ENCODE measurements at places on chromosomes 16 and 17.

GRCh38 chr17:62794666-62794971 is 13.5 kb downstream of the MARCHF10 start:
- no peak for DNase-seq

DNA sequence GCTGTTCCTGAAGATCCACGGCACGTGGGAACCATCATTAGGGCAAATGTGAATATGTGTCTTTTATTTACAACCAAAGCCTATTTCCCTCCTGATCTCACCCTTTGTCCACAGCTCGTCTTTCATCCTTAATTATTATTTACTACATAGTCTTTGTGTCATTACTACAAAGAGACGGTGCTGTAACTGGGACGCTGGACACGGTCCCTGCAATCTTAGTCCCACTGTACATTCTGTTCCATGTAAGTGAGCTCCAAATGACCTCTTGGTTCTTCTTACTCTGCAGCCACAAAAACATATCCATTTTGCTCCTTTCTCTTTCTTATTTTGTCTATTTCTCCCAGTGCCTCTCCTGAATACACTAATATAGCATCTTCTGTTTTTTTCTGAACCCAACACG is 12.7 kb upstream of the KRT23 start:
- no peak for DNase-seq

- DNase-seq: no peak
Measured at GRCh38 chr17:11292491-11292890, 51.5 kb downstream of the SHISA6 start.

DNA sequence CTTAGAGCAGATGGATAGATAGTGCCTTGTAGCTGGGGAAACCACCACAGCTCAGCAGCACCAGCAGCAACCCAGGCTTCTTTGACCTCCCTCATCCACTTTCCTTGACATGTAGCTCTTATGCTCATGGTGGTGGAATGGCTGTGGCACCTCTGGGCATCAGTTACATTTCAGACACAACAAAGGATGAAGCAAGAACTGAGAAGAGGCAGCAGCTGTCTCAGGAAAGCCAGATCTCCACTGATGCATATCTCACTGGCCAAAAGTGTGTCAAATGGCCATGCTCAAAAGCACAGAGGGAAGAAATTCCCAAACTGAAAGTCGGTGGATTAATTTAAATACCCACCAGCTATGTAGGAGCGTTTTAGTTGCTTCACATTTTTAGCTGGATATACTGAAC is 671.4 kb upstream of the SALL1 start:
- no peak for DNase-seq

DNA sequence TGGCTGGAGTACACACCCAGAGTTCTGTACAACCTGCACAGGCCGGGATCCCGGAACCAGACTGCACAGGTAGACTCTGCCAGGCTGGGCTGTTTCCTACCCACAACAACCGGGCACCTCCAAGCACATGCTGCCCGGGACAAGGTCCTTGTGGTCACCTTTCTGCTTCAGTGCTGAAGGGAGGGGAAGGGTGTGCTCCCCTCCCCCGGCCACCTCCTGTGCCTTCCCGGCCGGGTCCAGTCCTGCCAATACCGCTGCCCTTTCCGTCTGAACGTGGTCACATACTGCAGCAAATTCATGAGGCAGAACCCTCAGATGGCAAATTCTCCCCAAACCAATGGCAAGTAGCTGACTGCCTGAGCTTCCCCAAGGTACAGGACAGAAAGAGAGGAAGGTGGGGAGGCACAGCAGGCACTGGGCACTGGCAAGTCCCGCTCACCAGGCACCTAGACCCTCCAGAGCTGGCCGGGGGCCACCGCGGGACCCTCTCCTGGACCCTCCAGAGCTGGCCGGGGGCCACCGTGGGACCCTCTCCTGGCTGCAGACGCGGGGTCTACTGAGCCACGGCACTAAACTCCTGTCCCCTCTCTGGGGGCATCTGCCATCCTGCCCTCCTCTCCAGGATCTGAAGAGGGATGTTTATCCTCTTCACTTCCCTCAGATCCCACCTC is 22.8 kb downstream of the SLC43A2 start:
- no peak for DNase-seq

- no peak for DNase-seq
Measured at GRCh38 chr16:77067900-77068299, 123.1 kb upstream of the MON1B start.

DNA sequence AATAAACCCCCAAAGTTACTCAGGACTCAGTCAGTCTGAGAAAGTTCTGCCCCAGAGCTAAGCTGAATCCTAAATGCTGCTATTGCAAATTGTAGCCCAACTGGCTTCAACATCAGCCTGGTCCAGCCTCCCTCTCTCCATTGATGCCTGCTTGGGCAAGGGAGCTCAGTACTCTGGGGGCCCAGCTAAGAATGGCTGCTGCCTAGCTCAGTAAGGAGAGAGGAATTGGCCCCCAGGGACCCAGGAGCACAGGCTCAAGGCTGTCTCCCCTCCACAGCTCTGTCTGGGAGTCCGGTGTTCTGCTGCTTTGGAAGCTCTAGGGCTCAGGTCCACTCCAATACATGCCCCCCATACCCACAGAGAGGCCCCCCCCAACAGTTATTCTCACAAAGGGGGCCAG is 1.6 kb downstream of the UNC119 start:
- DNase-seq: no peak

GRCh38 chr17:42596386-42596785 is 12.8 kb downstream of the RETREG3 start:
- no peak for DNase-seq

- DNase-seq: no peak
Measured at GRCh38 chr16:70804734-70805169, 3.8 kb upstream of the VAC14 start.

GRCh38 chr17:82175951-82176350 is 36.7 kb downstream of the CCDC57 start:
- no peak for DNase-seq

DNA sequence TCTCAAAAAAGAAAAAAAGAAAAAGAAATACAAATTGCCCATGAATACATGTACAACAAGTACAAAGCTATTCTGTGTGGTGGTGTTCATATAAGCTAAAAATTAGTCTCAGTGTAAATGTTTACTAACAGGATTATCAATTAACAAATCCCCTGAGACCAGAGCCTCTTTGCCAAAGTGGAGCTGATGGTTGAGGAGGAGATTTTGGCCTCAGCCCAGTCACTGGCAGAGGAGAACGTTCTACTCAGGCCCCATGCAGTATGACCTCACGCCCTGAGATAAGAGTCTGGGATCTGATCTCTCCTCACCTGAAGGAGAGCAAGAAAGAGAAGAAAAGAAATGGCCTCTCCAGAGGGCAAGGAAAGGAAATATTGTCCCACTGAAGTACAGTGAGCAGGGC is 35.5 kb upstream of the NOL11 start:
- DNase-seq: no peak

GRCh38 chr16:66926961-66927436 is 1.7 kb upstream of the RRAD start:
- no peak for DNase-seq

GRCh38 chr17:68686108-68686988 is 85.2 kb upstream of the FAM20A start:
- DNase-seq: no peak

DNA sequence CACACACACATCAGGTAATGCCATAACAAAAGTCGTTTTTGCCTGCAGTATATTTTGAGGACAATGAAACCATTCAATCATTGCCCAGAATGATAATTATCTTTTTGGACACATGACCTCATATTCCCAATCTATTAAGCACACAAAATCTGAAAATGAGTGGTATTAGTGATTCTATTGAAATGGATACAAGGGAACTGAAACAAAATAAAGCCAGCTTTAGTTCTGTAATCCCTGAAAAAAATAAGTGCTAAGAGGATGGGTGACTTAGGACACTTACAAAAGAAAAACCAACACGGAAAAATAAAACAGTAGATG is 128.3 kb upstream of the MAF start:
- DNase-seq: no peak

DNA sequence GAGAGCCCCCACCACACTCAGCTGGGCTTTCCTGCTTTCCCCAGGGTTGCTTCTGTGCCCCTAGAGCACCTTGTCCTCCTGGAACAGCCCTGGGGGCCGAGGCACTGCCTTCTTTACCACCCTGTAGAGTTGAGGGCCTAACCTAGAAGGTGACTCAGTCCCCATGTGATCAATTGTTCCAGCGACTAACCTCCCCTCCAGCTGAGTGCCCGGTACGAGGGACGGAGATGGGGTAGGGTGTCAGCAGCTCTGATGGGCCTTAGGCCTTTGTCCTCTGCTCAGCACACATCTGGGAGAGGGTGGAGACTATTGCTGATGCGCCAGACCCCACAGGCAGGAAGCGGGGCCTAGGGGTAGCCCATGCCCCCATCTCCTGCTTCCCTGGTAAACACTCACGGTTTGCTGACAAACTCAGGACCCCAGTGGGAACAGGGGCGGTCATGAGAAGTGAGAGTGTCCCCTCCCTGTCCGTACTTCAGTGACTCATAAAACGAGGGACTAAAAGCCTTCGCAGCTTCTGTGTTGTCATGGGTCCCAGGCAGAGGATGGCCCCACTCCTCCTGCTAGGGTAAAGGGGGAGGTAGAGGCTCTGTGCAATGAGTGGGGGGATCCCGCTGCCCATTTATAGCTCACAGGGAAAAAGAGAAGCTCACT is 33.1 kb downstream of the NECAB2 start:
- no peak for DNase-seq

GRCh38 chr16:48499923-48500381 is 110.0 kb downstream of the N4BP1 start:
- DNase-seq: no peak

- DNase-seq: no peak
Measured at GRCh38 chr17:2064520-2064971, 9.6 kb downstream of the HIC1 start.

DNA sequence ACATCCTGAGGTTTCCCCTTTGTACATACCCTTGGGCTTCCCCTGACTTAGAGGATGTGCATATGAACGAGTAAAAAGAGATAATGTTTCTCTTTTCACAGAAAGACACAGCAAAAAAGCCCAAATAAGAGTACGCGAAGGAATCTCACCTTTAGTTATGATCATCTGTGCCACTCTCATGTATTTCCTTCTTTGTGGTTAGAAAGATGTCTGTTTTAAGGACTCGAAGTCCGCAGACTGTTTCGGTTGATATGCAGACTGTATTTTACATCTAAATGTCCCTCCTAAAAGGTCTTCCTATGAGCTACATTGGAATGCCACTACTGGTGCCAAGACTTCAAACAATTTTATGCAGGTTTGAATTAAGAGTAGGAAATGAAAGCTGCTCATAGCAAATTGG is 102.3 kb upstream of the GOT2 start:
- DNase-seq: no peak

DNA sequence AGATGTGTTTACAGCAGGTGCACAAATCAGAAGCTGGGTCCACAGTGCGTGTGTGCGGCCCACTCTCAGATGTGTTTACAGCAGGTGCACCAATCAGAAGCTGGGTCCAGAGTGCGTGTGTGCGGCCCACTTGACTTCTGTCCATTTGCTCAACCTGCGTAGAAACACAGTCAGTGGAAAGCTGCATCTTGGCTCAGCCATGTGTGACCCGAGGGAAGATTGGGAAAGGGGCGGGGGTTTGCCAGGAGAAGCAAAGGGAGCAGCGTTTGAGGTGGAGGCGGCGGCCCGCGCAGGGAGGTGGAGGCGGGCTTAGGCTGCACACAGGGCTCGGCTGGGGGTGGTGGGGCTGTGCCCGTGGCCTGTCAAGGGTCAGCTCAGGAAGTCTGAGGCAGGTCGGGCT is 4.3 kb downstream of the CTU2 start:
- no peak for DNase-seq

GRCh38 chr16:9138731-9139501 is 47.5 kb downstream of the HAPSTR1 start:
- DNase-seq: peak; percentile 55

GRCh38 chr17:36188891-36189306 is 7.7 kb downstream of the CCL3L1 start:
- no peak for DNase-seq

DNA sequence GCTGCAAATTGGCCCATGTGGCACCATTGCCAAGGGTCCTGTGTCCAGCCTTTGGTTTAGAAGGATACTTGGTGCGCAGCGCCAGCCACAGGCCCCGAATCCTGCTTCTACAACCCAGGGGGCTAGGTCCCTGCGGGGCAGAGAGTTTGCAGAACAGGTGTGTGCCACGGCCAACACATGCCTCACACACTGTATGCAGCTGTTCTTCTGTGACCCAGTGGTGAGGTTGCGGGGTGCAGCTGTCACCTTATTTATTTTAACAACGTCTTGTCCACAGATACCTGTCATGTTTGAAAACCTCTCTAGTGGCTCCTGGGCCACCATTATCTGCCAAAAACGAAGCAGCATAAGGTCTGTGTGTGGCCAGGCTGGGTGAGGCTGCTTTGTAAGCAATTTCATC is 11.6 kb downstream of the CBFA2T3 start:
- no peak for DNase-seq

DNA sequence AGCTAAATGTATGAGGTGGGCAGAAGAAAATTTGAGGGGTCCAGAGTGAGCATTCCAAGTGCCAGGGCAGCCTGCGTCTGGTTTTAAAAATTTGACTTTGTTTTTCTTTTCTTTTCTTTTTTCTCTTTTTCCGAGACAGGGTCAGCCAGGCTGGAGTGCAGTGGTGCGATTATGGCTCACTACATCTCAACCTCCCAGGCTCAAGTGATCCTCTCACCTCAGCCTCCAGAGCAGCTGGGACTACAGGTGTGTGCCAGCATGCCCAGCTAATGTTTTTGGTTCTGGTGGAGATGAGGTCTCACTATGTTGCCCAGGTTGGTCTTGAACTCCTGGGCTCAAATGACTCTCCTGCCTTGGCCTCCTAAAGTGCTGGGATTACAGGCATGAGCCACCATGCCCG is 15.6 kb downstream of the SMPD3 start:
- no peak for DNase-seq

- DNase-seq: no peak
Measured at GRCh38 chr17:32627239-32627996, 140.6 kb downstream of the CDK5R1 start.

DNA sequence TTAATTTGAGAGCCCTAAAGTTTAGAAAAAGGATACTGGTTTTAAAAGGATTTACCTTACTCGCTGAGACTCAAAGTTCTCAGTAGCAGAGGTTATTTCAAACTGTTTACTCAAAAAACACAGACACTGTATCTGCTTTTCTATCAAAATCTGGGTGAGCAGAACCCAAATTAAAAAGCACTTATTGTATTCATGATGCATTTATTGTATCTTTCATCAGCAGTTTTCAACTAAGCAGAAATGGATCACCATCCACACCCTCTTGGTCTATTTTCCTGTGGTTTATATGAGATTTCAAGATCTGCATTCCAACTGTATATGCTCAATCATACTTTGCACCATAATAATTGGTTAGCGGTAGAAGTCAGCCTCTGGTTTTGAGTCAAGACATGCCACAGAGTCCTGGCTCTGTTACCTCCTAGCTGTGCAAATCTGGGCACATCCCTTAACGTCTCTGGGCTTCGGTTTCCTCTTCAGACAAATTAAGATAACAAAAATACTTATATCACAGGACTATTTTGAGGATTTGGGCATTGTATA is 109.5 kb downstream of the ASIC2 start:
- DNase-seq: no peak

DNA sequence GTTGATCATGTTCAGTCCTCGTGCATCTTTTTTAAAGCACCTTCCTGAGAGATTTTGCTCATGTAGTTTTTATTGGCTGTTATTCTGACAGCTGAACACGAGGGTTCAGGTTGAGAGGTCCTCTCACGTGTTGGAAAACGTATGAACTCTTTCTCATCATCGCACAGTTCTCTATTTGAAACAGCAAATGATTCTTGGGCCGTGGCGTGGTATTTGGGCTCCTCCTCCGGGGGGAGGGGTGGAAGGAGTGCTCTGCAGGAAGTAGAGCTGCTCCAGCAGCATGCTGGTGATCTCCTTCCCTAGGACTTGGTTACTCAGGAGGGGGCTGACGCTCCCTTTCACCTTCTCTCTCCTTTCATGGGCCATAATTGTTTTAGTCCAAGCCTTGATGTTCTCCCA is 70.4 kb downstream of the KSR1 start:
- peak; percentile 27 for DNase-seq
